ENCODE measurements at places on chromosomes 12 and 14.

DNA sequence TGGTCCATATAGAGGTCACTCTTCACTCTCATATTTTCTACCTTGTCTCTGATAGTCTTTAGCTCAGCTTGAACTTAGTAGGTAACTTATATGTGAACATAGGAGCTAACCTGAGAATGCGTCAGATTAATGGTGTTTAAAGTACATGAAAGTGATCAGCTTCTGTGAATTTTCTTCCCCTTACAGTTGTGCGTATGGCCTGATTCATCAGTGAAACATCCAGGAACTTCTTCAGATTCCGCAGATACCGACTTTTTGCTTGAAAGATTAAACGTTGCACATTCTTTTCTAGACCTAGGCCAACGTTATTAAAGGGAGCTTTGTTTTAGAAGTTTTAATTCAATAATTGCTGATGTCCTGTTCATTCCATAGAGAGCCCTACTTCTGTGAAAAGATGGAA lies 1945.1 kb upstream of the SEL1L start:
- DNase-seq = no peak

DNA sequence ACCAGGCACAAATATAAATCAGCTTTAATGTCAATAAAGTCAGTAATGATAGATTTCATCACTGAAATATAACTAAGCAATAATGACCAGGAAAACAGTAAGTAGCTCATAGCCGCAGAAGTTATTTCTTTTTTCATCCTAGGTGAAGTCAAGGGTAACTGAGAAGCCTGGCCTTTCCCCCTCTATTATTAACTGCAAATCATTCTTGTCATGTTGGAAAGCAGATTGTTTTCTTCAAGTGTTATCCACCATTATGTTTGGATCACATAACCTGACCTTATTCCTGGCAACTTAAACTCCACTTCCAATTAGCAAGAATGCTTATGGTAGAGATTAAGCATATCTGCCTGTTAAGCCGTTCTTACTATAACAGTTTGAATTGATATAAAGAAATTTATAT lies 603.4 kb upstream of the FOXG1 start:
- no peak for DNase-seq

- DNase-seq = no peak
Measured at GRCh38 chr14:33962016-33962415, 11.1 kb upstream of the EGLN3 start.

DNA sequence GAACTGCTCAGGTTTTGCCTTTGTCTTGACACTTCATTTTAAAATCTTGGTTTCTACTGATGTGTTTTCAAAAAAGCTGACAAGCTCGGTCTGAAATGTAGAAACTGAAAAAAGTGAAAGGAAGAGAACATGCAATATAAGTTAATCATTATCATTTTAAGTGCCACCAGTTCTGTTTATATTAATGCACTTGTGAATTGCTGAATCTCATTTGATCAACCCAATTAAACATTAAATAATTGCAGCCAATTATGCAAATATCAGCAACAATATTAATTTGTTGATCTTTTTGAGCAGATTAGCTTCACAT lies 133.8 kb downstream of the BCAT1 start:
- no peak for DNase-seq

DNA sequence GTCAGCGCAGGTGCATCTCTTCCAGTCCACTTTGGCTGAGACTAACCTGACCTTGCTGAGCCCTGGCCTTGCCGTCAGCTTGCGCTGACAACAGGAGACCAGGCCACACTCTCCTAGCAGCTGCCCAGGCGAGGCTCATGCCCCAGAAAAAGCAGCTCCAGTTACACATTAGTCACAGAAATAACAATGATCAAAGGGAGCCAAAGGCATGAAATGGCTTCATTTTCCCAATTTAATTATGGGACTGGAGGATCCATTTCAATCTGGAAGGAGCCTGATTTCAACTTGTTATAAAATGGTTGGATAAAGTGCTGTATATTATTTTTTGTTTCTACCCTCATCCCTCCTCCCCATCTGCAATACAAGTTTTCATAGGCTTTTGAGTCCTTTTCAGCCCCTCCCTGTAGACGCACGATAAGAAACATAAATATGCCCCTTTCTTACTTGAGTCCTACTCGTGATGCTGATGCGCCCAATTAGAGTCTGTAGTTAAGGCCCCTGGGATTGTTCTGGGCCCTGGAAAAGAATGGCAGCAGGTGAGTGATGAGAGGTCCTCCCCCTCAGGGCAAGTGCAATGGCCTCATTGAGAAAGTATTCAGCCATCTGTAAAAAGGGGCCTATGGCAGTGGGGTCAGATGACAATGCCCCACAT lies 376.0 kb downstream of the C12orf75 start:
- DNase-seq = no peak

DNA sequence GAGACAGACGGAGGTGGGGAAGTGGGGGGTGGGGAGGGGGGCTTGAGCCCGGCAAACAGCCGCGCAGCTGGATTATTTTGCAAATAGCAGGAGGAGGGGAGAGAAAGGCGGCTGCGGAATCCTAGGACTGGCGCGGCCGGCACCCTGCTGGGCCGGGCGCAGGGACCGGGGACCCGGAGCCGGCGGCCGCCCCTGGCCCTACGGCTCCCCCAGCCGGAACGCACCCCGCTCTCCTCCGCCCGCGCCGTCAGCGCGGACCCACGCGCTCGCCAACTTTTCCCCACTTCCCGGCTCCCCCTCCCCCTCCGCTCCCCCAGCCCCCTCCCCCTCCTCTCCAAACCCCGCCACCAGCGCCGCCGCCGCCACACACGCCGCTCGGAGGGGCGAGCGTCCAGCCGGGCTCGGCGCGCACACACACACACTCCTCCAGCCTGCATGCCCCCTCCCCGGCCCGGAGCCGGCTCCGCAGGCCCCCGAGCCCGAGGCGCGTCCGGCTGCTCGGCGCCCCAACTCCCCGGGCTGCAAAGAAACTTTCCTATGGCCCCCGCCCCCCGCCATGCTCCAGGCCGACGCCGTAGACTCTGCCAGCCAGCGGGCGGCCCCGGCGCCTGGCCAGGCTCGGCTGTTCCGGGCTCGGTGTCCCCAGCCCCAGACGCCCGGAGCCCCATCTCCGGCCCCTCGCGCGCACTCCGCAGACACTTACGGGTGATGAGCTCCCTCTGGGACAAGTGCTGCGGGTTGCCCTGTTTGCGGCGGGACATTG lies 1.4 kb downstream of the BCL11B start:
- DNase-seq = no peak

- DNase-seq = no peak
Measured at GRCh38 chr12:49949866-49950265, 671 bp upstream of the AQP2 start.

DNA sequence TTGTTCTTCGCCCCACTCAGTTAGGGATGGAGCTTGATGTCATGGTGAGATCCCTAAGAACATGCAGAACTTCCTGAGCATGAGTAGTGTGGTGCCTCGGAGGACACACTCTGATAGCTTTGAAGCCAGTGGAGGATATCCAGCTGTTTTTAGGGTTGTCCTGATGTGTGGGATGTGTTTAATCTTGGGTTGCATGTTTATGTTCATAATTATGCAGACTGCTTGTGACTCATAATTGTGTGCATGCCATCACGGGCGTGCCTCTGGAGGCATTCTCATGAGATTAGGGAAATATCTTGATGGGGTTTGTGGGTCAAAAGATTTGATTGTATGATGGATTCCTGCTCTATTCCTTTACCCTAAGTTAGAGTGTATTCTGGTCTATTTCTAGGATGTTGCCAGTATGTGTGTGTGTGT lies 267.4 kb upstream of the PELI2 start:
- DNase-seq = no peak

DNA sequence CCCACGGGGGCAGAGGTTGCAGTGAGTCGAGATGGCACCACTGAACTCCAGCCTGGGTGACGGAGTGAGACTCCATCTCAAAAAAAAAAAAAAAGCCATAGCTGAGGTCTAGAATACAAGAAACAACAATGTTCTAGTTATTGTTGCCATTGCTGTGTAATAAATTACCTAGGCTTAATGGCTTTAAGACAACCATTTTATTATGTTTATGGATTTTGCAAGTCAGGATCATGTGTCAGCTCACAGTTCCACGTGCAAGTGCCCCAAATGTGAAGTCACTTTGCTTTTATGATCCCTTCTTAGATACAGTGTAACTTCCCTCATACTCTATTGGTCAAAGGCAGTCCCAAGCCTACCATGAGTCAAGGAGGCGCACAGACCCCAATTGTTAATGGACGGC lies 49.5 kb upstream of the RIC8B start:
- no peak for DNase-seq

DNA sequence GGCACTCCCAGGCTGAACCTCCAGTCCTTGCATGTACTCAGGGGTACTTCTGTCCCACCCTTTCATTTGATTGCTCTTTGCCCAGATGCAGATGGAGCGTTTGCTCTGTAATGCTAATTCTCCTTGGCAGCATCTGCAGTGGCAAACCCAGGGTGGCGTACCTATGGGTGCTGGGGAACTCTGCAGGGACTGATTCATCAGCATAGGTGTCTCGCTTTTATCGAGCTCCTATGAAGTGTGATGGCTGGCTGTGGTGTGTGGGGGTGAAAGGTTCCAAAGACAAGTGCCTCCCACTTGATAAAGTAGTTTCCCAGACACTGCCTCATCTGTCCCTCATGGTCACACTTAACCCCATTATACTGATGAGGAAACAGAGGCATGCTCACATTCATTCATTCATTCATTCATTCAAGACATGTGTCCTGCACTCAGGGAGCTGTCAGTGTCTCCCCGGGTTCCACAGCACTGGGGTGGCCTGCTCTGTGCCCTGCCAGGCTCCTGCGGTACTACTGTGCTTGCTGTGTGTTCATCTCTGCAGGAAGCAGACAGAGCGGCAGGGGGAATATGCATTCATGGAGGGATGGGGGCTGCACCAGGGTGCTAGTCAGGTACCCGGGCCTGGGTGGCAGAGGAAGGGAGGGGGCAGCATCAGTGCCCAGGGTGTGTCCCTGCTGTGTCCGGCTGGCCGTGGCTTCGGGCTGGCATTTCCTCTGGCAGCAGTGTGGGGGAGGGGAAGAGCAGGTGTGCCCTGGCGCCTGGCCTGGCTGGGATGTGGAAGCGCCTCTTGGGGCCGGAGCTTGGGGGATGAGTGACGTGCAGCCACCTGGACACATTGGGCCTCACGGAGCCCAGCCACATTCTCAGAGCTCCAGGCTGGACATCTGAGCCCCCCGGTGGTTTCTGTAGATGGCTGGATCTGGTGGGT lies 110.9 kb downstream of the TSPAN9 start:
- DNase-seq = no peak

- no peak for DNase-seq
Measured at GRCh38 chr12:6370994-6371754, 4.2 kb downstream of the SCNN1A start.

- no peak for DNase-seq
Measured at GRCh38 chr14:68884031-68885030, 91.5 kb upstream of the ZFP36L1 start.

- no peak for DNase-seq
Measured at GRCh38 chr12:57152639-57153038, 5.2 kb upstream of the LRP1-AS start.

- no peak for DNase-seq
Measured at GRCh38 chr12:114993165-114993564, 309.2 kb upstream of the TBX3 start.

- no peak for DNase-seq
Measured at GRCh38 chr12:104994336-104994735, 8.2 kb downstream of the NOPCHAP1 start.

GRCh38 chr14:104580961-104581360 lies 1.4 kb downstream of the C14orf180 start:
- DNase-seq = no peak

- no peak for DNase-seq
Measured at GRCh38 chr12:1680804-1681492, 9.9 kb upstream of the ADIPOR2 start.

GRCh38 chr14:77524536-77524935 lies 25.9 kb upstream of the ISM2 start:
- DNase-seq = no peak

DNA sequence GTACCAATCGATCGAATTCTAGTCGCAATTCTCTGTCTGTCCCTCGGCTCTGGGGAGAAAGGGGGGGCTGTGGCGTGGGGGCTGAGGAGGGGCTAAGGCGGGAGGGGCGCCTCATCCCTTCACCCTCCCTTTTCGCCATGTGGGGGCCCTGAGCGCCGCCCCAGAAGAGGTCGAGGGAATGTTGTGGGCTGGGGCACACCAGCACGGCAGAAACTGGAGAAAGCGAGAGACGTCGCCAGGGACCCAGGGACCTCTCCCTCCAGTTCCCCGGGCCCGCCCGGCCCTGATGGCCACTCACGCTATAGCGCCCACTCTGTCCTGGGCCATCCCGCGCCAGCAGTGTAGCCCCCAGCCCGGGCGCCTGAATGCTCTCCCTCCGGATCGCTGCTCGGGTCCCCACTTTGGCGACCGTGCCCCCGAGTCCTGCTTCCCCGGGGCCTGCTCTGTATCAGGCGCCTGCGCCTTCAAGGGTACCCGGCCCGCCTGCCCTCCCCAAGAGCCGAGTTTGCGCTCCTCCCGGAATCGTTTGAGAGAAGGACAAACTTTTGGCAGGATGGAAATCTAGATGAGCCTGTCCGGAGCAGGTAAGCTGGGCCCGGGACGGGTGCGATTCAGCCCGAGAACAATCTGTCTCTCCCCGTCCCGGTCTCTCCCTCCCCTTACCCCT lies 62.6 kb downstream of the SMUG1 start:
- peak; percentile 70 for DNase-seq

GRCh38 chr14:32202491-32202997 lies 525 bp downstream of the RNU6-8 start:
- no peak for DNase-seq

GRCh38 chr12:6181583-6182278 lies 18.5 kb upstream of the CD9 start:
- DNase-seq = no peak

- no peak for DNase-seq
Measured at GRCh38 chr14:104894331-104895206, 29.5 kb downstream of the CEP170B start.

- DNase-seq = no peak
Measured at GRCh38 chr12:131021154-131021541, 67.4 kb downstream of the ADGRD1 start.

DNA sequence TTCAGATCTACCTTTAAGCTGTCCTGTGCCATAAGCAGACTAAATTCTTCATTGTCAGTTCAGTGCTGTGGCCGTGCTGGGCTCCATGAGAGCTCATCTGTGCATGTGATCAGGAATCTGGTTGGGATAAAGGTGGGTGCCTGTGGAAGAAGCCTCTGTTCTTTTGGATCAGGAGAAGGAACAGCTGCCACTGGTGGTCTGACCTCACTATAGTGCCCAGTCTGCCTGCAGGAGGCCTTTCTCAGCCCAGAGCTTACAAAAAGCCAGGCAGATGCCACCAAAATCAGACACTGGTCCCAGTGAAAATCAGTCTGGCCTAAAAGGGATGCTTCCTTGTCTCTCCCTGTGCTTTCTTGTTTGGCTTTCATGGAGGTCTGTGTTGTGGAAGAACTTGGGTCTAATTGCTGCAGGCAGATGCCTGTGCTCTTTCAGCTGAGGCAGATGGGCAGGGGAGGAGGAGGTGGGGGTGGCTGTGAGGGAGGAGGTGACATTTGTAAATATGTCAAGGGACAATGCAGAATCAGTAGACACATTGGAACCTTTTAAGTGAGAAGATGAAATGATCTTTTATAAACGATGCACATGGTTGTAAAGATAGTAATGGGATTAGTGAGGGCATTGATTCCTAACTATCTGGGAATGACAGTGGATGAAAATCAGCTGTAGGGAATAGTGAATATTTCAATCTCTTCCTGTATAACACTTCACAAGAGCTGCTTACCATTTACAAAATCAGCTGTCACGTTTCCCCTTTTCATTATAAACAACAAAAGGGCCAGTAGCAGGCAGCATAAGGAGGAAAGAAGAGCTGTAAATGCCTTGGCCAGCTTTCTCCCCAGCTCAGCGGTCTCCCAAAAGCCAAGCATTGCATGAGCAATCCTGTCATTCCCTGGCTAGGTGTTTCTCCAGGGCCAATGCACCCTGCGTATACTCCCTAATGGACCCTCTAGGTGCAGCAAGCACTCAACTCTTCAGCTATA lies 44.6 kb downstream of the CACNA2D4 start:
- DNase-seq = no peak

- no peak for DNase-seq
Measured at GRCh38 chr12:87227162-87227561, 802.0 kb downstream of the C12orf50 start.

Data from D721Med (cell line).